ENCODE measurements at places on chromosomes 11 and 22. TPM values are rescaled to one million over a fixed set of nuclear protein-coding genes. Genes with fewer than 3 reads are reported as not detected.

GRCh38 chr22:33835265-33835664 is 85.0 kb downstream of the LARGE1 start:
- no peak for DNase-seq

DNA sequence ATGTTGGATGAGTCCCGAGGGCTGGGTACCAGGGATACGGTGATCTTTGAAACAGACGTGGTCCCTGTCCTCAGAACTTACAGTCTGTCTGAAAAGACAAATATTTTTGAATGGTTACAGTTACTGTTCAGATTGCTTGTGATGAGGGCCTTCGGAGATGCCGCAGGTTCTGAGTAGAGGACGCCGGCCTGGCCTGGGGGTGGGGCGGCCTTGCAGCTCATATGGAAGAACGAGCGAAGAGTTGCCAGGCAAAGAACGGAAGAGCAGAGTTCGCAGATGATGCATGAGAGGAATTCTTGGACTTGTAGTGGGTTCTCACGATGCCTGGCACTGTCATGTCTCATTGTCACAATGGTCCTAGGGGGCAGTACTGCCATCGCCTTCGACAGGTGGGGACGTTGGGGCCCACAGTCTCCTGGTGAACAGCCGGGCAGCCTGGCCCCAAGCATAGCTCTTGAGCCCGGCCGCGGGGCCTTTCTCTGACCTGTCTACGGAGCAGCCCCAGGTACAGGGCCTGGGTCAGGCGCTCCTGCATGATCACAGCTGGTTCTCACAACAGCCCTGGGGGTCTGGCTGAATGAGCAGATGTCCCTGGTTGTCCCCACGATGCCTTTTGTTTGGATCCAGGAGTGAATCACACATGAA is 60.9 kb upstream of the PARVG start:
- DNase-seq = no peak

DNA sequence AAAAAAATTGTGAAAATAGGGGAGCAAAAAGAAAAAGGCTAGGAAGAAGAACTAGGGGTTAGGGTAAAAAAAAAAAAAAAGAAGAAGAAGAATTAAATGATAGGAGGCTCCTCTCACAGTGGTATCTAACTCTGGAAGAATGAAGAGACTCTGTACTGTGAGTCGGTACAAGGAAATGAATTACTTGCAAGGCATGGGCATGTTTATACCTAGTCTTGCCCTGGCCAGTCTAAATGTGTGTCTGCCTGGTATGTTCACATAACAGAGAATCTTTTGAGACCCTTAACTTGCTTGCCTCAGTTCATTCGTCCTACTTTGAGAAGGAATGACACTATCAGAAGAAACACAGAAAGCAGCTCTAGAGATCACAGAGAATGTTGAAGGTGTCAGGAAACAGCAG is 159.6 kb downstream of the SWAP70 start:
- DNase-seq = no peak

DNA sequence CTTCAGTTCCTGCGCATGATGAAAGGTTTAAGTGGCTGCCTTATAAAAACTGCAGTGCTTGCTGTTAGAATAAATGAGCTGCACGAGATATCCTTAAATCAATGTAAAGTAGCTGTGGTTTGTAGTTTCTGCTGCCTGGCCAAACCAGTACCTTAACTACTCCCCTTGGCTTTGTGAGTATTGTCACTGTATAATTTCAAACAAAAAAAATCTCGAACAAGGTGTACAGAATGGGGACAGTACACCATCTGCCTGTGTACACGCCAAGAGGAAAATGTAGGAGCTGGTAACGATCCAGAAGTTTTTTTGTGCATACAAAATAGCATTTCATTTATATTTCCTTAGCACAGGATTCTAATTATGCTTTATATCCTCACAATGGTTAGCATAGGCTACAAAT is 20.6 kb upstream of the NDUFC2 start:
- DNase-seq = no peak

- DNase-seq = no peak
These were observed 50.5 kb upstream of the LRRC55 start for GRCh38 chr11:57131080-57131790.

DNA sequence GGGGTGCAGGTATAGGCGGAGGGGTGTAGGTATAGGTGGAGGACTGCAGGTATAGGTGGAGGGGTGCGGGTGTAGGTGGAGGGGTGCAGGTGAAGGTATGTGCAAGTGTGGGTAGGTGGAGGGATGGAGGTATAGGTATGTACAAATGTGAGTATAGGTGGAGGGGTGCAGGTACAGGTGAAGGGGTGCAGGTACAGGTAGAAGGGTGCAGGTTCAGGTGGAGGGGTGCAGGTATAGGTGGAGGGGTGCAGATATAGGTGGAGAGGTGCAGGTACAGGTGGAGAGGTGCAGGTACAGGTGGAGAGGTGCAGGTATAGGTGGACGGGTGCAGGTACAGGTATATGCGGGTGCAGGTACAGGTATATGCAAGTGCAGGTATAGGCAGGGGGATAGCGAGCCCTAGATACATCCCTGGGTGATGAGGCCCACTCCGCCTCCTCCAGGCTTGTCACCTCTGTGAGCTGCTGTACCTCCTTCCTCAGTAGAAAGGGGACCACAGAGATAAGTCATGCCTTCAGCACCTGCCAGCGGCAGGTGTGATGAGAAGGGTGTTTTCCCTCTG is 17.2 kb downstream of the LINC01488 start:
- DNase-seq = no peak

Gene WT1
- 0.26 TPM for polyA plus RNA-seq

Gene TCF20
- polyA plus RNA-seq = 24.9 TPM

- no peak for DNase-seq
These were observed 708.1 kb downstream of the NTM start for GRCh38 chr11:132078264-132079076.

DNA sequence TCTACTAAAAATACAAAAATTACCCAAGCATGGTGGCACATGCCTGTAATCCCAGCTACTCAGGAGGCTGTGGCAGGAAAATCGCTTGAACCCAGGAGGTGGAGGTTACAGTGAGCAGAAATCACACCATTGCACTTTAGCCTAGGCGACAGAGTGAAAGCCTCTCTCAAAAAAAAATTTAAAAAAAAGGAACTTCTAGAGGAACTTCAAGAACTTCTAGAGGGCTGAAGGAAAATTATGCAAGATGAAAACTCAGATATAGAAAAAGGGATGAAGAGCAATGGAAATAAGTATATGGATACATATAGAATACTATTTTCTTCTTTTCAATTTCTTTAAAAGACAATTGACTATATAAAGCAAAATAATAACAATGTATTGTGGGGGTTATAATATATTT is 51.2 kb upstream of the PRR5 start:
- no peak for DNase-seq
